ENCODE measurements at places on chromosomes 4 and X. TPM values are rescaled to one million over a fixed set of nuclear protein-coding genes. Genes with fewer than 3 reads are reported as not detected.
A peak's percentile ranks its signal among the peaks of the same experiment; 100 is the strongest.

The PDS5A gene
- 31.5 TPM for total RNA-seq

The FAM184B gene
- total RNA-seq: not detected

The TSPAN6 gene
- total RNA-seq: 35.2 TPM

The ACOX3 gene
- 21.3 TPM for total RNA-seq

The MAGEB1 gene
- not detected for total RNA-seq

The MAGEA8 gene
- not detected for total RNA-seq

GRCh38 chr4:158826882-158827281 is 58.1 kb downstream of the FNIP2 start:
- DNase-seq: peak; percentile 66

DNA sequence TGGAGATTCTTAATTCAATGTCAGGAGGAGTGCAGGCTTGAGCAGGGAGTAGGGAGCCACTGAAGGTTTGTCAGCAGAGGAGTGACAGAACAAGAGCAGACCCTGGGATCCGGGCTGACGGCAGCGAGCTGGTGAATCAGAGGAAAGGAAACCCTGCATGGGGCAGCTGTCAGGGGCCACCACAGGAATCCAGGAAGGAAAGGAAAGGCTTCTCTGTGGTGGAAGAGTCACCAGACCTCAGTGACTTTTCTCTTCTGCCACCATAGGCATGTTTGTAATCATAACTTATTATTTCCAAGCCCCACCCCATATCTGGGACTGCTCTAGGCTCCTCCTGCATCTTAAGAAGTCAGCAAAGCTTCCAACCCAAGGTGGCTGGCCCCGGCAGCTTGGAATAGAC is 150.9 kb downstream of the BCOR start:
- DNase-seq: no peak

- no peak for DNase-seq
Observed at GRCh38 chr4:156782491-156782890, 189.1 kb downstream of the PDGFC start.

DNA sequence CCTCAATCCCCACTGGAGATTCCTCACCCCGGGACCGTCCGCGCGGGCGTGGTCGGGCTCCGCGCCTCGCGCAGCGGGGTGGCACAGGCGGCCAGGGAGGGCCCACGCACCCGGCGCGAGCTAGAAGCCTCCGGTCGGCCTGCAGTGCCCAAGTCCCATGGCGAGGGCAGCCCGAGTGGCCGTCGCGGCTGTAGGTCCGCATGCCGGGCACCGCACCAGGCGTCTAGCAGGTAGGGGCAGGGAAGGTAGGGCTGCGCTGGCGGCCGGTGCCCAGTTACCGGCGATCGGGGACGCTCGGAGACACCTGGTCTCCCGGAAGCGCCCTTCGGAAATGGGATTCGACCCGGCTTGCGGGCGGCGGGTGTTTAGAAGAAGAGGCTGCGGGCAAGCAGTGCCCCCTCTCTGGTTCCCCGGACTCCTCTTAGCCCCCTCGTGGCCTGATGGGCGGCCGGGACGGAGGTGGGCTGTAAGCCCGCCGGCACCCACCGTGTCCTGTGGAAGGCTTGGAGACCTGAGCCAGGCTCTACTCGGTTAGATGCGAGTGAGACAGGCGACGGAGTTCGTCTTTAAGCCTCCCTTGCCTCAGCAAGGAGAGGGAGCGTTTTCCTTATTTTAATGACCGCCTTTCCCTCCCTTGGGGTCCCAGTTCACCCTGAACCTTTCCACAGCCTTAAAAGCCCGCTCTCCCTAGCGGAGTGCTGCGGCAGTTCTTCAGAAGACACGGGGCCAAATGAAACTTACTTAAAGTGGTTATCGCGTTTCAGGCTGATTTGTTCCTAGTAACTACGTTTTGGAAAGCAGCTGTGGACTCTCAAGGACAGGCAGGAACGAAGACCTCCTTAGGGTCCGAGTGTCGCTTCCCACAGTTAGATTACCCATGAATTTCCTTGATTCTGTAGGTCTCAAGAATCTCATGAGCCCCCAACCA is 821 bp downstream of the SLITRK2 start:
- no peak for DNase-seq

GRCh38 chr4:94256828-94257227 is 49.2 kb downstream of the SMARCAD1 start:
- no peak for DNase-seq

DNA sequence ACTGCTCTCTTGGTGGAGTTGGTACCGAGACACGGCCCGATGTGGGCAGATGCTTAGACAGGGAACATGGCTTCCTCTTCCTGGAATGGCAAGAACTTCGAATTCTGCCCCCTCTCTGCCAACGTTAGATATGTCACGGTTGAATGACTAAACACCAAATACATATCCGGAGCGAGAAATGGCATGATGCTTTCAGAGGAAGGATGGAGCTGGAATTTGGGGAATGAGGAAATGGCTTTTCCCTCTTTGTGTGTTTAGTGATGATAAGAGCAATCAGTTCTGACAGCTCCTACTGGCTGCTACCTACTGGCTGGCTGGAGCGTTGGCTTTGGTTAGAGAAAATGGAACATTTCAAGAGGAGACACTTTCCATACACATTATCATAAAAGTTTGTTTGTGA is 140.0 kb downstream of the DHRSX start:
- no peak for DNase-seq

- DNase-seq: no peak
Observed at GRCh38 chr4:10703766-10704429, 19.3 kb upstream of the CLNK start.

DNA sequence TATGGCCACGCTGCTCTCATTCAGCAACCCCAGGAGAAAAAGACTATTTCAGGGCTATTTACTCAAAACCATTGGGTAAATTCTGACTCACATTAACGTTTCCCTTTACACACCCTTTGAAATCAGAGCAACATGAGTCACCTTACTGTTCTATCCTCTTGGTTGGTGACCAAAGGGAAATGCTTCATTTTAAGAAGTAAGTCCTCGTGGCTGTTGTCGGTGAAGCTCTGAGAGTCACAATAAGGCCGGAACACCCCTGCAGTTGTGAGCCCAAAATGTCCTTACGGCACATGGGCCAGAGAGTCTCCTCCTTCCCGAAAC is 56.3 kb upstream of the SPRY1 start:
- no peak for DNase-seq

DNA sequence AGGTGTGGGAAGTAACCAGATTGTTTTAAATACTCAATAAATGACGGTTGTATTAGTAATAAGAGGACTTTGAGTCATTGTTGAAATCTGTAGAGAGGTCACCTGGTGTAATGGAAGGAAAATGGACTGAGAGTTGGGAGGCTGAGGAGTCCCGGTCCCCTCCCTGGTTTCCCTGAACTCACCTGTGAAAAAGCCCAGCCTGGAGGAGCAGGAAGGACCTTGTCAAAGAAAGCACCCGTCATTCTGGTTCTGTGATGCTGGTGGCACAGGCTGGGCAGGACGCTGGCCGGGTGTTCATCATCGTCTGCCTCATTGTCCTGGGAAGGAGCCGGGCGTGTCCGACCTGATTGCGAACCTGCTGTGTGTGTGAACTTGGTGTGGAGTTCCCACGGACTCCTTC is 70.8 kb downstream of the SORCS2 start:
- DNase-seq: no peak
